Stimulated activated CD8-positive, alpha-beta memory T cell treated with anti-CD3 and anti-CD28 coated beads, Interleukin-2, amount 100 ng/mL, for 1 hour (primary cell): ENCODE measurements at places on chromosomes 5 and 9.

- no peak for DNase-seq
These were observed 89.7 kb upstream of the CCDC152 start for GRCh38 chr5:42666869-42667268.

DNA sequence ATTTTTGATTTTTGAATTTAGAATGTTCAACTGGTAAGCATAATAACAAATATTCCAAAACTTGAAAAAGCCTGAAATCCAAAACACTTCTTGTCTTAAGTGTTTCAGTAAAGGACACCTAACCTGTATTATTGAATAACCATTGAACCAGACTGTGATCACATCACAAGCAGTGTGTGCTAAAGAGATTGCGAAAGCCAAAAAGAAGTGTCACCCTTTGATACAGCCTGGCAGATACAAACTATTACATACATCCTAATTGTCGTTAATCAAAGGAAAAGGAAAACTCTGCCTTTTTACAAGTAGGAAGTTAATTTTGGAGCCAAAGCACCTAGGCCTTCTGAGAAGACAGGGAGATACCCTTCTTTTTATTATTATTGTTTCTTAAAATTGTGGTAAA lies 8.4 kb upstream of the FAM120AOS start:
- DNase-seq: no peak

- no peak for DNase-seq
These were observed 7.8 kb downstream of the PLEKHG4B start for GRCh38 chr5:99815-100214.

GRCh38 chr5:148421661-148422060 lies 37.9 kb downstream of the FBXO38 start:
- DNase-seq: no peak

- no peak for DNase-seq
These were observed 34.3 kb upstream of the CRHBP start for GRCh38 chr5:76918539-76918938.

GRCh38 chr9:16521868-16522411 lies 348.5 kb downstream of the BNC2 start:
- DNase-seq: no peak

DNA sequence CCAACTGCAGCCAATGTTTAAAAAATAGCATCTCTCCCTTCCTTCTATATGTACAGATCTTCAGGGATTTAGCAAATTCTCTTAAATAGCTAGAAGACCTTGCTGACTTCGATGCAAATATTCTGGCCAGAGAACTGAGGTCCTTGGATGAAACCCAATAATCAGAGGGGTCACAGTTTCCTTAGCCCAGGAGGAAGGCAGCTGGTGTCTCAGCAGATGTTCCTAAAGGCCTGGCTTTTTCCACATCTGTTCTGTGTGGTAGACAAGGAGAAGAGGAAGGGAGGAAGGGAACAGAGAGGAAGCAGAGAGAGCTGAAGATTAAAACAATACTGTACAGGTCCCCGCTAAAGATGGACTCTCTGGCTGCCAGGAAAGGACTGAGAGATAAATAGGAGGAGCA lies 33.1 kb downstream of the BOD1 start:
- no peak for DNase-seq

DNA sequence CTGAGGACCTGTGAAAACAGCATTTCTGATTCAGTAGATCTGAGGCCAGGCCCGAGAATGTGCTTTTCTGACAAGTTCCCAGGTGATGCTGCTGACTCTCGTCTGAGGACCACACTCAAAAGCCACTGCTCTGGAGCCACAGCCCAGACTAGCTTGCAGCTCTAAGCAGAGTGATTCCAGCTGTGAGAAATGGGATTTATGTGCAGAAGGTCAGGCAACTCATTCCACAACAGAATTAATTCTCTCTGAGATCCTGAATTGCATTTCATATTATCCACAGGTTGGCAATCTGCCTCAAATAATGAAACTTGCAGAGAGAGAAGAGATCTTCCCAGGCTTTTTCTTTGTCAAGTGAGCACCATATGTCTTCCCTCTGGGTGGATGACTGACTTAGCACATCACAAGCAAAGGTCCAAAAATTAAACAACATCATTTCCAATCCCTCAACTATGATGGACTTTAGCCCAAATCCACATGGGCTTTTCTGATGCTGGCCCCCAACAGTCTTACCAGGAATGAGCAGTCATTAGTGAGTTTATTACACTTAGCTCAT lies 140.2 kb downstream of the ALDH1A1 start:
- no peak for DNase-seq

DNA sequence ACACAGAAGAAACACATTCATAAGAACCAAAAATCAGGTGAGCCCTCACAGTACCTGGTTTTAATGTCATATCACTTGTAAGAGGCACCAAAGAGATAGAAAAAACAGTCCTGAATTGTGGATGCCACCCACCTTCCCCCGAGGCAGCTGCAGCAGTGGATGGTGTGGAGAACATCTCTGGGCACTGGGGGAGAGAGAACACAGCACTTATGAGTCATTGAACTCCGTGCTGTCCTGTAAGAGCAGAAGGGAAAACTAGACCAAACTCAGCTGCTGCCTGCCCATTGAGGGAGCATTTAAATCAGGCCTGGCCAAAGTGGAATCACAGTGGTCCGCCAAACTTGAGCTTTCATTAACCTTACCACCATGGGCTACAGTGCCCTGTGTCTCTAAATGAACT lies 296.2 kb downstream of the SPATA31D1 start:
- DNase-seq: no peak
